ENCODE measurements at places on chromosomes 12 and 14.
A peak's percentile ranks its signal among the peaks of the same experiment; 100 is the strongest.

- DNase-seq, result no peak
Observed at GRCh38 chr12:117582135-117582784, 220.8 kb upstream of the NOS1 start.

- peak; percentile 45 for DNase-seq
Observed at GRCh38 chr14:77208291-77208978, 26.8 kb downstream of the TMEM63C start.

DNA sequence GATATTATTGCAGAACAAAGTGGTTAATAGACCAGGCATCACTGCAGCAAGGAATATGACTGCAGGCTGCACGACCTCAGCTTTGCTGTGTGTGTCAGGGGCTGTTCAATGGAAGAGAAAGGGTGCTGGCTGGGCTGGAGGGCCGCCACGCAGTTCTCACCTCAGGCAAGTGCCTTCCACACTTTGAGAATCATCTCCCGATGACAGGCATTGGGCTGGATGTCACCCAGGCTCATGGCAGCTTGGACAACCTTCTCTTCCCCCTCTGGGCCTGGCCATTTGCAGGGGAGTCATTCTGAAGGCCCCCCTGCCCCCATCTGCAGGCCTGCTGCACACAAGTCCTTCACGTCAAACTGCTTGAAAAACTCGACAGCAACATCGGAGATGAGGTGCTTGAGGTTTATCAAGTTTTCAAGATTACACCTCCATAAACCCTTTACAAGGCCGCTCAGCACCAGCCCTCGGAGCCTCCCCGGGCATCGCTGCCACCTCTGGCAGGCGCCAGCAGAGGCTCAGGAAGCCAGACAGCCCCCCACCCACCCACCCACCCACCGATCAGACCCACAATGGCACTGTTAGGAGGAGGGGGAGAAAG is 165.9 kb upstream of the GSC start:
- no peak for DNase-seq

DNA sequence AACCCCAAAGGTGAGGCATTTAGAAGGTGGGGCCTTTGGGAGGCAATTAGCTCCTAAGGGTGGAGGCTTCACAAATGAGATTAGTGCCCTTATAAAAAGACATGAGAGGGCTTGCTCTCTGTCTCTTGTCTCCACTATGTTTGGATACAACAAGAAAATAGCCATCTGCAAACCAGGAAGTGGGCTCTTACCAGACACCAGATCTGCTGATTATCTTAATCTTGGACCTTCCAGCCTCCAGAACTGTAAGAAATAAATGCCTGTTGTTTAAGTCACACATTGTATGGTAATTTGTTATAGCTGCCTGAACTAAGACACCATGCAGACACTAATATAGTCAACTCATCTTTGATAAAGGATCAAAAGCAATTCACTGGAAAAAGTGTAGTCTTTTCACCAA is 34.4 kb downstream of the TMEM116 start:
- no peak for DNase-seq

- no peak for DNase-seq
Observed at GRCh38 chr14:24534286-24534685, 26.2 kb upstream of the CMA1 start.

DNA sequence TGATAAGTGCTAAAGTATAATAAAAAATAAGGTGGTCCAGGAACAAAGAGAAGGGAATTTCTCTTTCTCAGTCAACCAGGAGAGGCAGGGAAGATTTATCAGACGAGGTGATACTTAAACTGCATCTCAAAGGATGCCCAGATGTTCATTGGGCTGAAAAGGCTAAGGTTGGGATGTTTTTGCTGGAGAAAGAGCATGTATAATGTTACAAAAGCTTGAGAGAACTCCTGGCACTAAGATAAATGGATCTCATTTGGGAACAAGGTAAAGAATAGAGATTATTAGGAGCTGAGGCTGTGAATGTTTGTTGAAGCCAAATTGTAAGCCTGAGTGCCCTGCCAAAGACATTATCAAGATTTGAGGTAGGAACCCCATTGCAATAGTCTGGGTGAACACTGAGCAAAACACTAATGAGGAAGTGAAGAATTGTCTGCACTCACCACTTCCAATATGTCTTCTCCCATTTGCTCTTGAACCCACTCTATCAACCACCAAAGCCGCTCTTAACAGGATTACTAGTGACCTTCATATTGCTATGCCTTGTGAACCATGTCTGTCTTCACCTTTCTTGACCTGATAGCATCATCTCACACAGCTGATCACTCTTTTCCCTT is 149.0 kb upstream of the ARID2 start:
- DNase-seq, result no peak

DNA sequence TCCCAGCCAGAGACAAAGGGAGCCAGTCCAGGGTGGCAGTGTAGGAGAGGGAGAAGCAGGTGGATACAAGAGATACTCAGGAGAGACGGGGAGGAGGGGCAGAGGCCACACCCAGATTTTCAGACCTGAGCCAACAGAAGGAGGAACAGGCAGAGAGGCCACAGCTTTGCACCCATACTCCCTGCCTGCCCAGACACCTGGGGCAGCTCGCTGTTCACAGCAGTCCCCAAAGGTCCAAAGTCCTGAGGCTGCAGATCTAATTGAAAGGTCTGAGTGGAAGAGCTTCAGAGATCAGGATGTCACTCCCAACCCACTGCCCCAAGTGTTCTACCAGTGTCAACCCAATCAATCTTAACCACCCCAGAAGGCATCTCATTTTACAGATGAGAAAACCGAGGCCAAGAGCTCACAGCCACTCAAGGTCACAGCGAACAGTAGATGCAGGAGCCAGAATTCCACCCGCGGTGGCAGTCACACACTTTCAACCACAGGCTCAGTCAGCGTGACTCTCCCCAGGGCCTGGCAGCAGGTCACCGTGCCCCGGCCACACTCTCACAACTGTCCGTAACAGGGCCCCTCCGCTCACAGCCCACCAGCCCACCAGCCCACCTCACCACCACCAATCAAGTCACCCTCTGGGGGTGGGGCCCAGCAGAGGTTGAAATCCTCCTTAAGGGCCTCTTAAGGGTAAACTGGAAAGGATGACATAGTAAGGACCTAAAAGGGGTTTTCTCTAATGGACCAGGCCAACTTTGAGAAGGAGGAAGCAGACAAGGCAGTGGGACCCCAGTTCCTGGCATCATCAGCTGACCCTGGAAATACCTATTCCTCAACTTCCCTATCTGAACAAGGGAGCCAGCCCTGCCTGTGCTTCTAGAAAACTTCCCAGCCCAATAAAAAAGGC is 33.3 kb downstream of the ACTN1 start:
- DNase-seq, result no peak

- DNase-seq, result no peak
Observed at GRCh38 chr12:129138776-129139175, 285.5 kb downstream of the GLT1D1 start.

GRCh38 chr12:92402415-92402814 is 256.8 kb upstream of the BTG1 start:
- DNase-seq, result no peak

DNA sequence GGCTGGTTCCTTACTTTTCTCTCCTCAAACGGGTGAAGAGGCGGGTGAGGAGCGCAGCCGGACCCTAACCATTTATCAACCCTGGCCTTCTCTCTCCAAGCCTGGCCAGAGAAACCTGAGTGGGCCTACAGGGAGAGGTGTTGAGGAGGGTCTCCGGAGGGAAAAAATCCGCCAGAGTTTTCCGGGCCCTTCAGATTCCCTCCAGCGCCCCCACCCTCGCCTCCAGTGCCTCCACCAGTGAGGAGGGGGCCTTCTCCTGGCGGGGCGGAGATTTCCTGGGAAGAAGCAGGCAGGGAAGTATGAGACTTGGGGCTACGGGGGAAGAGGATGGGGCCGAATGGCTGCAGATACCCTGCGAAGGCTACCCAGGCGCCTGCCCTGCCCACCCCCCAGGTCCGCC is 1.4 kb upstream of the HOXC5 start:
- no peak for DNase-seq

GRCh38 chr12:123519141-123520001 is 14.1 kb downstream of the RILPL1 start:
- DNase-seq, result no peak

DNA sequence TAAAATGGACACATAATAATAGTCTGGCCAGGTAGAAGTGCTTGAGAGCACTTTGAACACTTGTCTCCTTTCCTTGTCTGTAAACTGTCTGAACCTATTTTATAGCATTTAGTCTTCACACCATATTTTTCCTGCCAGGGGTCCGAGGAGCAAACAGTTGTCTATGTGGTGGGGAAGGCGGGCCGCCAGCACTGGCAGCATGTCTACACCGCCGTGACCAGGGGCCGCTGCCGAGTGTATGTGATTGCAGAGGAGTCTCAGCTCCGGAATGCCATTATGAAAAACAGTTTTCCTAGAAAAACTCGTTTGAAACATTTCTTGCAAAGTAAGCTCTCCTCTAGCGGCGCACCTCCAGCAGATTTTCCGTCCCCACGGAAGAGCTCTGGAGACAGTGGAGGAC is 28.7 kb downstream of the HELB start:
- no peak for DNase-seq

DNA sequence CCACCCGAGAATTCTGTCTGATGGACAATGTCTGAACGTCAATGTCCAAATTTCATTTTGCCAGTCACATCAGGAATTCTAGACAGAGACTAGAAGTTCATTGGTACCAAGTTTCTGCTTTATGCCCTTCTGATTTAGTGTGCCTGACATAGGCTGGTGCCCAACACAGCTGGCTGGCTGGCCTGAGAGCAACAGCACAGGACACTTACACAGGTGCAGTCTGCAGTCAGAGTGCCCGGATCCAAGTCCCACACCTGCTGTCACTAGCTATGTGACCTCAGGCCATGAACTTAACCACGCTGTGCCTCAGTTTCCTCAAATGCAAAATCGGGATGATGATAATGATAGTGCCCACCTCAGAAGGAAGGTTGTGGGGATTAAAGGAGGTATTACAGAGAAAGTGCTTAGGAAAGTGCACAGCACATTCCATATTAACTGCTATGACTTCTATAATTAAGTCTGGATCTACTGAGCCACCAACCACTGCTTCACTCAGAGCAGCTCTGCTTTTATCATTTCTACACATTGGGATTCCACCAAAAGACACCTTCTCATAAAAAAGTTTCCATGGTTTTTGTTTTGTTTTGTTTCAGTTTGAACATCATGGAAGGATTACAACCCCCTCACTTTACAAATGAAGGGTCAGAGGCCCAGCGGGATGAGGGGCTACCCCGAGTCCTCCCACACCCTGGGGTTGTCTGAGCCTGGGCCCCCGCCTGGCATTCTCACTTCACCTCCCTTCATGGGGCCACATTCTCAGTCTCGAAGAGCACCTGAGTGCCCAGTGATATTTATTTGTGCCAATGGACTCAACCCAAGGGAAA is 168.8 kb upstream of the BCL2L14 start:
- no peak for DNase-seq

GRCh38 chr12:6183689-6184428 is 16.3 kb upstream of the CD9 start:
- DNase-seq, result no peak

GRCh38 chr12:98401427-98401826 is 114.0 kb upstream of the TMPO start:
- DNase-seq, result no peak

GRCh38 chr14:22536853-22537338 is 52.1 kb downstream of the DAD1 start:
- peak; percentile 82 for DNase-seq

DNA sequence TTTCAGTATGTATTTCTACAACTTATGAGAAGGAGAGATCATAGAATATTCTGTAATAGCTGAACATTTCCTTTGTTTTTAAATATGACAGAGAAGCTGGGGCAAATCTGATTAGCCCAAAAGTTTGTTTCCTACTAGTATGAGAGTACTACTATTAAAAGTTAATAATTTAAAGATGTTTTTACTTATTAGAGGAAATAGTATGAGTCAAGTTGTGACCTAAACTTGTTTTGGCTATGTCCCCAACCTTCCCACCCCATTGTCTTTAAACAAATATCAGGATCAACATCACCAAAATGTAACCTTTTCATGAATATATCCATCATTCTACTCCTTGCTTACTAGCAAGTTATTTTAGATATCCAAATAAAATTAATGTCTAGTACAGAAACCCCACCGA is 10.5 kb downstream of the GNPNAT1 start:
- DNase-seq, result no peak

DNA sequence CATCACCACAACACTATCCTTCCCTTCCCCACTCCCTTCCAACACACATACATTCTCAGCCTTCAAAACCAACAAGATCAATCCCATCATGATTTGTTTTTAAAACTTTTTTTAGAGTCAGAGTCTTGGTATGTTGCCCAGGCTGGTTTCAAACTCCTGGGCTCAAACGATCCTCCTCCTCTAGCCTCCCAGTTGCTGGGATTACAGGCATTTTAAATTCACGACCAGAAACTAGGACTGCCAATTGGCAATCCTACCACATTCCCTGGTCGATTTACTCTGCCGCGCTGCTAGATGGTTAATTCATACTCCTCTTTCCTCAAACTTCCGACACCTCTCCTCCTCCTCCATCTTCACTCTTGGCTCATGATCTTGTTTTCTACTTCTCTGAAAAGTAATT is 37.5 kb upstream of the TMCC3 start:
- no peak for DNase-seq

- DNase-seq, result no peak
Observed at GRCh38 chr14:94483071-94483451, 7.1 kb upstream of the SERPINA9 start.

DNA sequence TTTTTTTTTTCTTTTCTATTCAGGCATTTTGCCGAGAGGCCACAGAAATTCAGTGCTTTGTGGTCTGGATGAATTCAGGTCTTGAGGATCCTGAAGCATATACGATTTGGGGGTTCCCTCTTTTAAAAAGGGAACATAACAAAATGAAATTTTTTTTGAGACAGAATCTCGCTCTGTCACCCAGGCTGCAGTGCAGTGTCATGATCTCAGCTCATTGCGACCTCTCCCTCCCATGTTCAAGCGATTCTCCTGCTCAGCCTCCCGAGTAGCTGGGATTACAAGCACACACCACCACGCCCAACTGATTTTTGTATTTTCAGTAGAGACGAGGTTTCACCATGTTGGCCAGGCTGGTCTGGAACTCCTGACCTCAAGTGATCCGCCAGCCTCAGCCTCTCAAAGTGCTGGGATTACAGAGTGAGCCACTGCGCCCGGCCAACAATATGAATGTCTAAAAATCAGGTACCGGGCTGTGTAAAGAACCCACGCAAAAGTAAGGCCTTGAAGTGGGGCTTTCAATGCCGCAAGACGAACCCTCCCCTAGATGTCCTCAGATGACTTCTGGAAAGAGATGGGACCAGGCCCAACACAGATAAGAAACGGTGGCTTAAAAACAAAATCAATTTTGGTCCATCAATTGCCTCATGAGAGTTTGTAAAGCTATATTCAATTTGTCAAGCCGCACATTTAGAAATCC is 30.0 kb downstream of the TESC start:
- no peak for DNase-seq

- DNase-seq, result peak; percentile 39
Observed at GRCh38 chr12:25052196-25052913, 103.5 kb upstream of the BCAT1 start.
